CD4-positive, alpha-beta T cell (primary cell): ENCODE measurements at places on chromosomes 5 and 9. TPM values are rescaled to one million over a fixed set of nuclear protein-coding genes. Genes with fewer than 3 reads are reported as not detected.

Gene PAX5
- total RNA-seq, result 0.11 TPM

Gene PFN3
- total RNA-seq, result not detected

Gene GABRP
- not detected for total RNA-seq

Gene FUT7
- 1.7 TPM for total RNA-seq

Gene PCDHA1
- not detected for total RNA-seq
